Left renal pelvis (tissue), 4 donors: ENCODE measurements at places on chromosomes 2 and 18. TPM values are rescaled to one million over a fixed set of nuclear protein-coding genes. Genes with fewer than 3 reads are reported as not detected.

DNA sequence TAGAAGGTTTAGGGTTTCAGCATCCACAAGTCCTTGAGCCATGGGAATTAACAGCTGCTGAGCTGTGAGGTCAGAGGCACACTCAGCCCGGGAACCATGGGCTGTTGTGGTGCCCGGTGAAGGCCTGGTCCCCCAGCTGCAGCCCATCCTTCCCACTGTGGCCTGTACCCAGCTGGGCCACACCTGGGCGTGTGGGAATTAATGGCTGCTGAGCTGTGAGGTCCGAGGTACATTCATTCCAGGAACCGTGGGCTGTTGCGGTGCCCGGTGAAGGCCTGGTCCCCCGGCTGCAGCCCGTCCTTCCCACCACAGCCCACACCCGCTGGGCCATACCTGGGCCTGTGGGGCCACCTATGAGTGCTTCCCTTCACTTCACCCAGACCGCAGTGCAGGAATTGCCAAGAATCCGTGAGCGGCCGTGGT, 25.2 kb downstream of the TMEM18 start:
- DNase-seq: no peak

DNA sequence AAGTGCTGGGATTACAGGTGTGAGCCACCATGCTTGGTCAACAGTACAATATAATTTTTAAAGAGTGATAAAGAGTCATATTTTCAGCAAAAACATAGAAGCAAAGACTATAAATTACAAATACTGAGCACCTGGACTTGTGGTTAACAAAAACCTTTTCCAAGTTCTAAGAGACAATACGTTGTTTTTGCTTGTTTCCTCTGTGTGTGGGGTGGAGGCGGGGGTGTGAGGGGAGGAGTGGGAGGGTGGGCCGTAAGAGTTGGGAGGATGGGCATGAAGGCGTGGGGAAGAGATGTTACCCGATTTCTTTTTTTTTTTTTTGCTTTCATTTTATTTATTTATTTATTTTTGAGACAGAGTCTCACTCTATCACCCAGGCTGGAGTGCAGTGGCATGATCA, 78.0 kb upstream of the WIPF1 start:
- DNase-seq: no peak

DNA sequence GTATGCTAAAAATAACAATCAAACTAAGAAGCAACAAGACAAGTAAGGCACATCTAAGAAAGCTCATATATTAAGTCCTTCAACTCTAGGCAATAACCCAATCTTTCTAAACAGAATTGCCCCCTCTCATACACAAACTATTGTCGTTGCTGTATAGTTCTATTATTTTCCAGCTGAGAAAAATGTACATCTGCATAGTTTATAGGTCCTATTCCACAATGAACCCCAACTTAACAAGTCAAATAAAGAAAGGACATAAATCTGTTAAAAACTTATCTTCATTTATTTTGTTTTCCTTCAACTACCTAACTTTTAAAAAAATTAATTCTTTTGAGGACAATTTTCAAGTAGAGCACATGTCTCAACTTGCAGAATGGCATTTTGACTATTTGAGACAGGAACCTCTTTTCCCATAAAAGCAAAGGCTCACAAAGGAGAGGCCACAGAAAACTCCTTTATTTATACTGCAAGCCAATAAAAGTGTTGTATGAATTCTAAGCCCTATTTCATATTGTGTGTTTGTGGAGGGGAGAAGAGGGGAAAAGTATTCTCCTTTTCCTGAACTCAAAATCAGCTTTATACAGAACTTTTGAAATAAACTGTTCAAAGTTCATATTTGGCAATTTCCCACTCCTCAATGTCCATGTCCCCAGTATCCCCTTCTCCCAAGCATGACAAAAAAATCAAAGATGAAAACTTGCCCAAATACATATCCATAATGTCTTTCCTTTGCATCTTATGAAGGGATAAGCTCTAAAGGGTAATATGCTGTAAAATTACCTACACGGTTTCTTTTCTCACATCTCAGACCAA, 37.4 kb downstream of the RTN4 start:
- DNase-seq: no peak

Gene HNRNPLL
- polyA plus RNA-seq: 82.0 TPM
